Stimulated activated CD4-positive, alpha-beta T cell treated with anti-CD3 and anti-CD28 coated beads, Interleukin-4, amount 100 ng/mL, for 4 hours (primary cell): ENCODE measurements at places on chromosomes 5 and 9.

DNA sequence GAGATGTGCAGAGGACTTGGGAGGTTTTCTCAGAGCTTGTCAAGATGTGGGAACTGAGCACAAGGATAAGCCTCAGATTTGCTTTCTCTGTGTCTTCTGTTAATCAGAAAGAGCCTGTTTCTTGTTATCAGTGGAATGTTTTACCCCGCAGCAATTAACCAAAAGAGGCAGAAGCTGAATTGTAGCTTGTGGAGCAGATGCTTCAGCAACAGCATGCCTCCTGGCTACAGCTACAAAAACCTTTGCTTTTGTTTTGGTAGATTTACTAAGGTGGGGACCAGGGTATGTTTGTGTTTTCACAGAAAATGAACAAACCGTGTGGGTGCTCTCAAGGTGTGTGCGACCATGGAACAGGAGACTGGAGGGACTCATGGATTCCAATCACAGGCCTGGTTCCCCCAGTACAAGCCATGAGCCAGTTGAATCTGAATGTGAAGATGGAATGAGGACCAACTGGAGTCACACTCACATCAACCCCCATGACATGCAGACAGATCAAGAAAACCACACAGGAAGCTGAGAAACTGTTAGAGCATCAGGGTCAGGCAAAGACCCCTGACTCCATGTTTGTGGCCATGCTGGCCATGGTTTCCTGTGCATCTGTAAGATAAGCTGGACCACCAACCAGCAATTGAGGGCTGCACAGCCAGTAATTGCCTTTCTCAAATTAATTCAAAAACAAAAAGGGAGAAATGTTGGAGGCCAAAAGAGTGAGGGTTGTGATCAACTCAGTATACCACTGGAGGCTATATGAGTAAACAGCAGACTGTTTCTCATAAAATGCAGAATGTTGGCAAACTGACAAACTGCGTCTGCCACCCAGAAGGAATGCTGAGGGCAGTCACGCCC lies 6.9 kb downstream of the UGT3A2 start:
- DNase-seq, result no peak

DNA sequence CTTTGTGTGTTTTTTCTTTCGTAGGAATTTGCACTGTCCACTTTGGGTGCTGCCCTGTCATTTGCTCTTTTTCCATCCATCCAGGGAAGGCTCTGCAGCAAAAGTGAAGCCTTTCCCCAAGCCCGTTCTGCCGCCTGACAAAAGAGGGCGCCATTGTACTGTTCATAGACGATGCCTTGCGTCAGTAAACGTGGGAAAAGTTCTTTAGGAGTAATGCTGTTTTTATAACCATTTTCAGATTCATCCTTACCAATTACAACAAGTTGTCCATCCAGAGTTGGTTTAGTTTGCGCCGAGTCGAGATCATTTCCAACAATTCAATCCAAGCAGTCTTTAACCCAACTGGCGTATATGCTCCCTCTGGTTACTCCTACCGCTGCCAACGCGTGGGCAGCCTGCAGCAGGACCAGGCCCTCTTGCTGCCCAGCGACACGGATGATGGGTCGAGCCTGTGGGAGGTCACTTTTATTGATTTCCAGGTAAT lies 34.3 kb upstream of the RPS23 start:
- peak; percentile 14 for DNase-seq

- no peak for DNase-seq
These were observed 93.5 kb downstream of the SSBP2 start for GRCh38 chr5:81657386-81657785.

DNA sequence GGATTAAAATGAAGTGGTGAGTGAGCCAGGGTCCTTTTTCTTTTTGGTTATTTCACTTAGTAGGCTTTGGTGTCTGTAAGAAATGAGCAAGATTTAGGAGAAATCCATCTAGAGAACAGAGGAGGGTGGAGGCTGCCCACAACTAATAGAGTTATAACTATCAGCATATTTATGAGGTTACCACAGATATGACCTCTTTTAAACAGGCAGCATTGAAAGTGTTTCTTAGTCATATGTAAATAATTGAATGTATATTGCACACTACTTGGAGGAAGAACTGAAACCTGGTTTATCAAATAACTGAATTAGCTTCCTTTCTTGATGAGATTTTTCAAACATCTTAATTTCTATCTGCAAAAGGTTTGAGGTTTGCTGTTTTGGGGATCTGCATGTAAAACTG lies 483.1 kb upstream of the PIK3R1 start:
- DNase-seq, result no peak

GRCh38 chr9:71920456-71921189 lies 9.2 kb downstream of the C9orf85 start:
- DNase-seq, result no peak

DNA sequence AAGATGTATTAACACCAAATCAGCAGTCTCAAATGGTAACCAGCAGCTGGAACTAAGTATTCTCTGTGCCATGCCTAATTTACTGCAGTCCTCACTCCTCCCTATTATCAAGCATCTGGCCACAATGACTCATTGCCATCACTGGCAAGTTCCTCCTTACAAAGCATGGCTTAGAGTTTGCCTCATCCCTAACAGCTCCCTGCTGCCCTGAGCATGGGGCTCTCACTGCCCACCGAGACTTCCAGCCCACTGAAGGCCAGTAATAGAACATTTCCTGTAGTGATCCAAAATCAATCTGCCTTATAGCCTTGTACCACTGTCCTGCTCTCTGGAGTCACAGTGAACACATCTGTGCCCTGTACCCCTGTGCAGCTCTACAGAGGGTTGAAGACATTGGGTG lies 211.9 kb upstream of the TRIM32 start:
- no peak for DNase-seq

DNA sequence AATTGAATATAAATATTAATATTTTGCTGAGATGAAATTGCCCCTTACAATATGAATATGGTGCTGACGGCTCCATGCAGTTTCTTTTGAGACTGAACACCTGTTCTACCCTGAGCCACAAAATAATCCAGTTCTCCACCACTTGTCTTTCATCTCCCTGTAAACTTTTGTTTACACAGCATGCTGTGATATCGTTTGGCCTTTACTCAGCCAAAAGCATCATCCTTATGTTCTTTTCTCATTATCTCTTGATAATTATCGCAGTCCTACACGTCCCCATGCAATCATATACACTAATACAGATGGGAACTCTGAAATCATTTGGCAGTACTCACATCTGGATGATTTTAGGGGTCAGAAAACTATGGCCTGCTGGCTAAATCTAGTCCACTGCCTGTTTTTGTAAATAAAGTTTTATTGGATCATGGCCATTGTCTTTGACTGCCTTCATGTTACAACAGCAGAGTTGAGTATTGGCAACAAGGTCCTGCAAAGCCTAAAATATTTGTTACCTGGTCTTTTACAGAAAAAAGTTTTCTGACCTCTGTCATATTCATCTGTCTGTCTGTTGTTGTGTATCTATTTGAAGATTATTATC lies 53.3 kb downstream of the AOPEP start:
- no peak for DNase-seq

GRCh38 chr5:4422247-4422646 lies 717.9 kb upstream of the ADAMTS16 start:
- no peak for DNase-seq
